ENCODE measurements at places on chromosomes 1 and 21. TPM values are rescaled to one million over a fixed set of nuclear protein-coding genes. Genes with fewer than 3 reads are reported as not detected.

GRCh38 chr1:163970699-163971098 is 588.3 kb upstream of the PBX1 start:
- no peak for DNase-seq

Gene DRAXIN
- total RNA-seq: 0.09 TPM

Gene ZSCAN20
- 4.3 TPM for total RNA-seq

GRCh38 chr1:196312739-196313138 is 295.5 kb downstream of the KCNT2 start:
- DNase-seq: no peak

Gene CD48
- total RNA-seq: 21.5 TPM

Measured in upper lobe of right lung (tissue), 1 donor.